ENCODE measurements at places on chromosomes 16 and 17. TPM values are rescaled to one million over a fixed set of nuclear protein-coding genes. Genes with fewer than 3 reads are reported as not detected.

DNA sequence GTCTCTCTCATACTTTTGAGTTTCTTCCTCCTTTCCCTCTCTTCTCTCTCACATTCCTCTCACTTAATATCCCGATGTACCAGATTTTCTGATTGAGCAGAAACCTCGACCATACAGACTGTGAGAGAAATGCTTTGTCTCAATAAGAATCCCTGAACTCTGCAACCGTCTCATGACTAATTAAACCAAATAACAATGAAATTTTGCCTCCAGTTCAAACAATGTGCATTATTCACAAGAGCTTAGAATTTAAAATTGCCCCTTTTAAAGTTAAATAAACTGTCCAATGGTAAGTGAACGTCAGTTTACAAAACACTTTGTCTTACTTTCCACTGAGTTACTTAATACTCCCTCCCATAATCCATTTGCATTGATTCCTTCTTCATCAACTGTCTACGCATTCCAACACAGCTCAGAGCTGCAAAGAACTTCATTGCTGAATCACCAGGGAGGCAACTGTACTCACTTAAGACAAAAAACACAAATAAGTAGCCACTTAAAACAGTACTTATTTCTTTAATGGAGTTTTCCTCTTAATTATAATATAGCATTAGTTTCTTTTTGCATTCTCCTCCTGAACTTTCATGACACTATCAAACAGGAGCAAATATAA is 4.9 kb downstream of the CDH11 start:
- no peak overlapping the region for H3K27ac ChIP-seq
- H3K4me3 ChIP-seq = no peak overlapping the region
- no peaks in the 10 kb centered on the region for H3K4me1 ChIP-seq
- DNase-seq = no peak
- peaks cover 19% of the 10 kb centered on the region for H3K27me3 ChIP-seq

DNA sequence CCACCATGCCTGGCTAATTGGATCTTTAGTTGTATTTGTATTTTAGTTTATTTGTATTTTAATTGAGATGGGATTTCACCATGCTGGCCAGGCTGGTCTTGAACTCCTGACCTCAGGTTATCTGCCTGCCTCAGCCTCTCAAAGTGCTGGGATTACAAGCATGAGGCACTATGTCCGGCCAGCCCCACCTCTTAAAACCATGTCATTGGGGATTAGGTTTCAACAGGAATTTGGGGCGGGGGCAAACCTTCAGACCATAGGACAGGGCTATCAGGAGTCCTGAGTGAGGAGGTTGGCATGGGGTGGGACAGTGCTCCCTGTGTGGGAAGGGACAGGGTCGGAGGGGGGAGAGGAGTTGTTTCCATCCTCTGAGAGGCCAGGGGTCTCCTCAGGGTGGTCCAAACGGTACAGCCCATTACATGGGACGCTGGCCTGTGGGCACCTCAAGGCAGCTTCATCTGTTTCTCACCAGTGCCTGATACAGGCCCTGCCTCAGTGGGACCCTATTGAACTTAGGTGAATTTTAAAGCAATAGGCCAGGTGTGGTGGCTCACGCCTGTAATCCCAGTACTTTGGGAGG is 21.6 kb downstream of the GAA start:
- peaks cover 6% of the 10 kb centered on the region for H3K27me3 ChIP-seq
- H3K4me1 ChIP-seq = no peaks in the 10 kb centered on the region
- H3K36me3 ChIP-seq = no peaks in the 10 kb centered on the region
- no peak overlapping the region for H3K27ac ChIP-seq

DNA sequence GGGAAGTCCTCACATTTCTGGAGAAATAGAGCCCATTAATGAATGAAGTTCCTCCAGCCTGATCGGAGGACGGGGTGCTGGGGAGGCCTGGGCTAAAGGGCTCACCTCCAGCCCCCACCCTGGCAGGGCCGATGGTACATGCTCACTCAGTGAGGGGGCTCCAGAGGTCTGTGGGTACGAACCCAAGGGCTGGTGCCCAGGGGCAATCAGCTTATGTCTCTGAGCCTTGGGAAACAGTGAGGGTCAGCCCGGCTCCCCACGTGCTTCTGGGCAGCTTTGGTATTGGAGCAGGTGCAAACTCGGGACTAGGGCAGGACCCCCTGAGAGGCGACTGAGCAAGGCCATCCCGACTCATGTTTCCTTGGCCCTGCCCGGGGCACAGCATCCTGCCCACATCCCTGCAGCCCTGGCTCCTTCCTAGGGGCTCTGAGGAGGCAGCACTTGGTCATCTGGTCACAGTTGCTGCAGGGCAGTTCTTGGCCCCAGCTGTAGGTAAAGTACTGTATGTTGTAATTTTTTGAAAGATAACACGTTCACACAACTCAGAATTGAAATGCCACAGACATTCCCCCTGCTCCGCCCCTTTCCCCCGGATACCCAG is 969 bp upstream of the CETP start:
- no peak overlapping the region for H3K4me3 ChIP-seq
- no peaks in the 10 kb centered on the region for H3K36me3 ChIP-seq
- no peaks in the 10 kb centered on the region for H3K27me3 ChIP-seq
- H3K27ac ChIP-seq = no peak overlapping the region
- no peak for DNase-seq

DNA sequence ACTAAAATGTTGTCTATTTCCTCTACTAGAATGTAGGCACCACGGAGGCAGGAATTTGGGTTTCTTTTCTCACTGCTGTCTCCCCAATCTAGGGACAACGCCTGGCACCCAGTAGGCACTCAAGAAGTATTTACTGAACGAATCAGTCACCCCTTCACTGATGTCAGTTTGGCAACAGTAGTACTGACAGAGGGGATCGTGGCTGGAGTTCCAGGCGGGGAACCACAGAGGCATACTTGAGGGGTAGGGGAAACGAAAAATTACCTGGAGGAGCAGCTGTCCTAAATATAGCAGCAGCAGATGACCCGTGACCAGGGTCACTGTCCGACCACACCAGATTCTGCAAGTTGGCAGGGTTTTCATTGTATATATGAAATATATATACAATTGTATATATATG is 33.3 kb downstream of the TRIM25 start:
- H3K4me1 ChIP-seq = no peaks in the 10 kb centered on the region
- peaks cover 4% of the 10 kb centered on the region for H3K36me3 ChIP-seq
- no peak for DNase-seq
- H3K4me3 ChIP-seq = no peak overlapping the region
- H3K27ac ChIP-seq = no peak overlapping the region
- H3K27me3 ChIP-seq = peaks cover 2% of the 10 kb centered on the region

DNA sequence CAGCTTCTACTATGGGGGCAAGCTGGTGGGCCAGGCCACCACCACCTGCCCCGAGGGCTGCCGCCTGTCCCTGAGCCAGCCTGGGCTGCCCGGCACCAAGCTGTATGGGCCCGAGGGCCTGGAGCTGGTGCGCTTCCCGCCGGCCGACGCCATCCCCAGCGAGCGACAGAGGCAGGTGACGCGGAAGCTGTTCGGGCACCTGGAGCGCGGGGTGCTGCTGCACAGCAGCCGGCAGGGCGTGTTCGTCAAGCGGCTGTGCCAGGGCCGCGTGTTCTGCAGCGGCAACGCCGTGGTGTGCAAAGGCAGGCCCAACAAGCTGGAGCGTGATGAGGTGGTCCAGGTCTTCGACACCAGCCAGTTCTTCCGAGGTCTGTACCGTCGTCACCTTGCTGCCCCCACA is 19.5 kb downstream of the IRF8 start:
- peaks cover 68% of the 10 kb centered on the region for H3K36me3 ChIP-seq
- H3K4me1 ChIP-seq = peaks cover 22% of the 10 kb centered on the region
- H3K4me3 ChIP-seq = no peak overlapping the region
- no peak overlapping the region for H3K27ac ChIP-seq

DNA sequence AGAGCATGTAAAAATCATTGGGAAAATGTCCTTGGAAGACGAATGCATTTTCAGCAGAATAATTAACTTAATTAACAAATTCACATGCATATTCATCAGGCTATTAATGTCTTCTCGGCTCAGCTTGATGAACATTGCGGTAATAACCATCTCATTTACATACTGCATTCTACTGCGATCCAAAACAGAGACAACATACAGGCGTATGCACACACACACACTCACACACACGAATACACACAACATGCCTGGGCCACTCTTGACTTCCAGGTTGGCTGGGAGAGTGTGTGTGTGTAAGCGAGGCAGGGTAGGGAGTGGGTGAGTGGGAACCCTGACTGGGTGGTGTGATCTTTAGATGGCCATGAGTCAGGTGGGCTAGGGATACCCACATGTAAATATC is 44.7 kb downstream of the NEUROD2 start:
- H3K36me3 ChIP-seq = peaks cover 18% of the 10 kb centered on the region
- DNase-seq = no peak
- no peaks in the 10 kb centered on the region for H3K4me1 ChIP-seq
- no peaks in the 10 kb centered on the region for H3K27me3 ChIP-seq

- H3K4me3 ChIP-seq = no peak overlapping the region
- H3K4me1 ChIP-seq = no peaks in the 10 kb centered on the region
- no peak overlapping the region for H3K27ac ChIP-seq
- H3K36me3 ChIP-seq = no peaks in the 10 kb centered on the region
- DNase-seq = no peak
Observed at GRCh38 chr17:57145347-57145746, 60.3 kb downstream of the AKAP1 start.

DNA sequence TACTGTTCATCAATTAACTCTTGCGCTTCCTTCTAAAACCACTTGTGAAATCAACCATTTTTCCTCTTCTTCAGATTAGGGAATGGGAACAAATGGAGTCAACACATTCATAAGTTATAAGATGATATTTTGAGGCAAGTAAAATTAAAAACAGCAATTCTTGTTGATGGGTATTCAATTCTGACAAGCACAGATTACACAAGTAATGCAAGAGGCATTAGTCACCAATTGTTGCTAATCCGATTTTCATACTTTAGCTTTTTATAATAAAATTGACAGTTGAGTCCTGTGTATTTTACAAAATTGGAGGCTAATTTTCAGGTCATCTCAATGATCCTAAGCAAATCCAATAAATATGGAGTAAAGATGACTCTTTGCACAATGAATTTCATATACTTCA is 918.4 kb upstream of the SOX9 start:
- H3K4me3 ChIP-seq = no peak overlapping the region
- no peaks in the 10 kb centered on the region for H3K36me3 ChIP-seq
- no peaks in the 10 kb centered on the region for H3K4me1 ChIP-seq
- no peak for DNase-seq
- H3K27me3 ChIP-seq = no peaks in the 10 kb centered on the region

- H3K4me3 ChIP-seq = no peak overlapping the region
- peaks cover 16% of the 10 kb centered on the region for H3K27me3 ChIP-seq
- H3K27ac ChIP-seq = no peak overlapping the region
- no peaks in the 10 kb centered on the region for H3K36me3 ChIP-seq
Observed at GRCh38 chr16:280005-280460, 358 bp upstream of the ARHGDIG start.

DNA sequence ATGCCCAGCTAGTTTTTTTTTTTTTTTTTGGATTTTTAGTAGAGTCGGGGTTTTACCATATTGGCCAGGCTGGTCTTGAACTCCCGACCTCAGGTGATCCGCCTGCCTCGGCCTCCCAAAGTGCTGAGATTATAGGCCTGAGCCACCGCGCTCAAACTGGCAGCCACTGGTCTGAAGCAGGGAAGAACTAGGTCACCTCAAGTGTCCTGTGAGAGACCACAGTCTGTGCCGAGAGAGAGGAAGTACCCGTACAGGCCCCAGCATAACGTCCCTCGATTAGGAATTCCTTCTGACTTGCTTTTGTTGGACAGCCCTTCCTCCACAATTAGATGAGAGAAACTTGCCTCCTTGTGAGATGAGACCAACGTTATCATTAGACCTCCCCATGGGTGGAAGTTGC is 13.7 kb upstream of the CD300E start:
- H3K27ac ChIP-seq = no peak overlapping the region
- peaks cover 27% of the 10 kb centered on the region for H3K27me3 ChIP-seq
- no peak for DNase-seq

- H3K4me3 ChIP-seq = no peak overlapping the region
- H3K27ac ChIP-seq = no peak overlapping the region
- H3K36me3 ChIP-seq = no peaks in the 10 kb centered on the region
- peaks cover 17% of the 10 kb centered on the region for H3K4me1 ChIP-seq
- no peaks in the 10 kb centered on the region for H3K27me3 ChIP-seq
Observed at GRCh38 chr17:78538033-78538776, 39.0 kb downstream of the DNAH17 start.

The GNG13 gene
- total RNA-seq = not detected

The SLFN14 gene
- total RNA-seq = not detected

The CARHSP1 gene
- 72.6 TPM for total RNA-seq

The PRR11 gene
- 66.6 TPM for total RNA-seq
